Small intestine (tissue), 16 donors: ENCODE measurements at places on chromosomes 4 and X. TPM values are rescaled to one million over a fixed set of nuclear protein-coding genes. Genes with fewer than 3 reads are reported as not detected.

DNA sequence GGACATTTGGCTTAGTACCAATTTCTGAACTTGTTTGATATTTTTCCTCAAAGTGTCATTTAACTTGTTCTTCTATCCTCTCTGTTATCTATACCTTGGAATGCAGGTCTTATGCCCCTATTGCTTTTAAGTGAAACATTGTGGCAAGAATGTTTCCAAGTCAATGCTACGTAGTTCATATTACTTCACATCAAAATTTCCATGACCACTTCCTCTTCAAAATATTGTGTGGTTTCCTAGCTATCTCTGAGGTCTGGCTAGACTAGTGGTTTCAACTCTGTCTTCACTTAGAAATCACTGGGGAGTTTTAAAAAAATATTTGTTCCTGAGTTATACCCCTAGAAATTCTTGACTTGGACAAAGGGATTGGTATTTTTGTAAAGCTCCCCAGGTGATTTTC, 20.2 kb upstream of the RASGEF1B start:
- H3K4me3 ChIP-seq: no peak overlapping the region
- no peaks in the 10 kb centered on the region for H3K36me3 ChIP-seq

- H3K4me1 ChIP-seq: no peaks in the 10 kb centered on the region
- no peak for DNase-seq
- H3K36me3 ChIP-seq: no peaks in the 10 kb centered on the region
Measured at GRCh38 chr4:156888762-156889161, 82.8 kb downstream of the PDGFC start.

DNA sequence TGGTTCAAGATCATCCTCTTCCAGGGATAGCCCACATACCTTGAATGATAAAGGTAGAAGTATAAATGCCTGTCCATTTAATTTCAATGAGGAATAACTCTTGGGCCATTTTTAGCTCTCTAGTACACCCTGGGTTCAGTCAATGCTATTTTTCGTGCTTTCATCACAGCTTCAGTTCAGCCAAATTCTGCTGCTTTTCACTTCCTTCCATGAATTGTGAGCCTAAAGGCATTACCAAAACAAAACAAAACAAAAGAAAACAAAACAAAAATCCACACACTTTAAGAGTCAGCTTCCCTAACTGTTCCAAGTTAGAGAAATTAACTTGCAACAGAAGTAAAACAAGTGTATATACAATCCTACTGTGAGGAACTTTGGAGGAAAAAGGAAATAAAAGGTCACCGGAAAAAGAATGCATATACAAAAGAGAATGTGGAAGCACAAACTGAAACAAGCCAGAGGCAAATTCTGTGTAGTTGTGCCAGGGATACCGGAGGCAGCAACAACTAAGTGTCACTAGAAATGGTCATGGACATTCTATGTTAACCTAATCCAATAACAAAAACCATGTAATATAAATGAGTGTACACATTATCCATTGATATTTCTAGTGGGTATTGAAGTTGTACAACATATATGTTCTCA, 423.1 kb downstream of the KCTD8 start:
- H3K27ac ChIP-seq: no peak overlapping the region
- H3K27me3 ChIP-seq: no peaks in the 10 kb centered on the region
- no peak overlapping the region for H3K4me3 ChIP-seq

CAPN6 gene
- polyA plus RNA-seq: not detected

NAP1L5 gene
- 1.9 TPM for polyA plus RNA-seq

DNA sequence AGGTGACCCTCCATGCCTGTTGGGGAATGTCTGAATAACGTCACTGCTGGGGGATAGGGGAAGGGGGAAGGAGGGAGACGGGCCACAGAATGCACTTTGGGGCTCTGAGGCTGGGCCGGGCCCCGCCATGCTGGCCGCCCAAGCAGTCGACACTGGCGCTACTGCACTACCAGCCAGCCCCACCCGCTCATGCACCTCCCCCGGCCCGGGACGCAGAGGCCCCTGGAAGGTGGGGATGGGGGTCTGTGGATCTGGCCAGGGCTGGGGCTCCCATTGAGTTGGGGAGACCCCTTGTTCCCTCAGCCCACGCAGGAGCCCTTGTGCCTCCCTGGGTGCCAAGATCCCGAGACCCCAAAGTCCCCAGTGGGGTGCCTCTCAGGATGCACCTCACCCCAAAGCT, 17.8 kb downstream of the FLNA start:
- H3K36me3 ChIP-seq: peaks cover 7% of the 10 kb centered on the region
- DNase-seq: no peak
- H3K27me3 ChIP-seq: no peaks in the 10 kb centered on the region
- H3K4me3 ChIP-seq: no peak overlapping the region
- H3K27ac ChIP-seq: no peak overlapping the region

CLOCK gene
- polyA plus RNA-seq: 15.5 TPM

DNA sequence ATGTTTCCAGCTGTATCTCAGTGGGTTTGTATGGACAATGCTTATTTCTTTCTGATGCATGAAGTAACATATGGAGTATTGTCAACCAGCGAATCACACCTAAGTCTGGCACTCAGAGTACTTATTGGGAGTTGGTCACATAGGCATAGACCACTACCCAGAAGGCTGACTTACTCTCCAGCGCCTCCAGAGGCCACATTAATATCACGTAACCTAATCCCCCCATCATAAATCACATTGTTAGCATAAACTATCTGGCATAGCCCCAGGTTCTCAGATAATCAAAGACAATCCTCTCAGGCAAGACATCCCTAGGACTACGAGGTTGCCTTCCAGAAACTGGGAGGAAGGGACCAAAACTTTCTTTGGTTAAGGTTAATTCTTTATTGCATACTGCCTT, 560.5 kb upstream of the PABPC4L start:
- no peak overlapping the region for H3K4me3 ChIP-seq
- no peak overlapping the region for H3K27ac ChIP-seq
- H3K4me1 ChIP-seq: no peaks in the 10 kb centered on the region
- no peaks in the 10 kb centered on the region for H3K27me3 ChIP-seq

DNA sequence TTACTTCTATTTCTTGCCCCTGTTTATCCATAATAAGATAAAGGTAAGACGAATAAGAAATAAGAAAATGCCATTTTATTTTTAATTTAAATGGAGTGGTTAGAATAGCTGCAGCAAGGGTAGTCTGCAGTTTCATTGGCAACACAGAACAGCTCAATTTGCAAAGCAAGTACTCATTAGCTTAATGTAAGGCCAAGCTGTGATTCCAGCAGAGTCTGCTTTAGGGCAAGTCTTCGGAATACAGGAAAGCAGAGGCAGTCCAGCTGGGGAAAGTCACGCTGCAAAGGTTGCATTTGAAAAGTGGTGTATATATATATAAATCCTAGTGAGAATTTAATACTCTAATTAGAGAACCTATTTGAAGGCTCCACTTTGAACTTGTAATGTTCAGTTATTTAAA, 59.0 kb downstream of the ANXA10 start:
- H3K27ac ChIP-seq: no peak overlapping the region
- H3K4me1 ChIP-seq: no peaks in the 10 kb centered on the region
- no peak for DNase-seq
- H3K27me3 ChIP-seq: no peaks in the 10 kb centered on the region
- H3K4me3 ChIP-seq: no peak overlapping the region

GPRASP1 gene
- 3.4 TPM for polyA plus RNA-seq

PNMA6F gene
- polyA plus RNA-seq: not detected

LEF1 gene
- 4.7 TPM for polyA plus RNA-seq

GRCh38 chr4:168522356-168522755, 25.5 kb downstream of the PALLD start:
- no peaks in the 10 kb centered on the region for H3K36me3 ChIP-seq
- H3K27me3 ChIP-seq: no peaks in the 10 kb centered on the region
- no peak for DNase-seq
- H3K4me1 ChIP-seq: no peaks in the 10 kb centered on the region
- no peak overlapping the region for H3K4me3 ChIP-seq

GRCh38 chrX:65610481-65610880, 57.0 kb upstream of the MSN start:
- H3K4me1 ChIP-seq: no peaks in the 10 kb centered on the region
- H3K4me3 ChIP-seq: no peak overlapping the region
- DNase-seq: no peak
- H3K27me3 ChIP-seq: no peaks in the 10 kb centered on the region

DNA sequence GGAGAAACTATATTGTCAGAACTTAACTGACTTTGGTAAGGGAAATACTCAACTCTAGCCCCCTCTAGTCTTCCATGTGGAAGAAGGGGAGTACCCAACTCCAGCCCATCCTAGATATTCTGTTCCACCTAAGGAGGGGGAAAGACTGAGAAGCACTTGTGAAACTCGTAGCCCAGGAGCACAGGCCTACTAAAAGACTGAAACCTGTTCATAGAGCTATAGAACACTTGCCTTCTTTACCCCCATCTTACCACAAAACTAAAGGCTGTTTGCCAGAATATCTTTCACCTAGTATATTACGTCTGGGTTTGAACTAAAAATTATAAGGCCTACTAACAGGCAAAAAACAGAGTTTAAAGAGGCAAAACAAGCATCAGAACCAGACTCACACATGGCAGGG, 15.5 kb downstream of the CLDN22 start:
- no peak overlapping the region for H3K4me3 ChIP-seq
- H3K27ac ChIP-seq: no peak overlapping the region
- DNase-seq: no peak
- H3K27me3 ChIP-seq: no peaks in the 10 kb centered on the region

GRCh38 chr4:166257891-166258290, 384.9 kb downstream of the TLL1 start:
- H3K36me3 ChIP-seq: no peaks in the 10 kb centered on the region
- H3K27ac ChIP-seq: no peak overlapping the region
- no peaks in the 10 kb centered on the region for H3K4me1 ChIP-seq
- H3K27me3 ChIP-seq: no peaks in the 10 kb centered on the region
- H3K4me3 ChIP-seq: no peak overlapping the region
